ENCODE measurements at places on chromosomes 1 and 21. TPM values are rescaled to one million over a fixed set of nuclear protein-coding genes. Genes with fewer than 3 reads are reported as not detected.

The F13B gene
- not detected for total RNA-seq

The HNRNPCL4 gene
- total RNA-seq: not detected

The TOR3A gene
- total RNA-seq: 14.3 TPM

The GCSAML gene
- total RNA-seq: not detected

The ACTN2 gene
- 1,486 TPM for total RNA-seq

The GJC2 gene
- 2.3 TPM for total RNA-seq

The SPATA21 gene
- total RNA-seq: not detected

The ASCL5 gene
- total RNA-seq: not detected

The IVL gene
- total RNA-seq: not detected

The CRP gene
- not detected for total RNA-seq

GRCh38 chr1:17837233-17838030, 82.3 kb downstream of the ACTL8 start:
- DNase-seq: no peak

- no peak for DNase-seq
These were observed 171.9 kb upstream of the NR5A2 start for GRCh38 chr1:199855580-199855979.

DNA sequence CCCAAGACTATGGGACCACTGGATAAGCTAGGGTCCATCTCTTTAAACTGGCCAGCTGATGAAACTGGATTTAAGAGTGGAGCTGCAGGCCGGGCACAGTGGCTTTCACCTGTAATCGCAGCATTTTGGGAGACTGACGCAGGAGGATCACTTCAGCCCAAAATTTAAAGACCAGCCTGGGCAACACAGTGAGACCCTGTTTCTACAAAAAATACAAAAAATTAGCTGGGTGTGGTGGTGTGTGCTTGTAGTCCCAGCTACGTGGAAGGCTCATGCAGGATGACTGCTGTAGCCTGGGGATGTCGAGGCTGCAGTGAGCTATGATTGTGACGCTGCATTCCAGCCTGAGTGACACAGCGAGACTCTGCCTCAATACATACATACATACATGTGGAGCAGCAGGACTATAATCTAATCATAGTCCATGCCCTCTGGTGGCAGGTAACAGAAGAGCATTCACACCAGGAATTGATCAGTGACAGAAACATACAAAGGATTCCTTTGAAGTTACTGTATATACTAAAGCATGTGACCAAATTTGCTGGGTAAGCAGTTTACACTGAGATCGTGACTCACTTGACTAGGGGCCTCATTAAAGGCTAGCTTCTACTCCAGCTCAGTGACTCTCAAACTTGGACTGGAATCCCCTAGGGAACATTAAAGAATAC, 101.5 kb upstream of the SLFNL1 start:
- DNase-seq: no peak

DNA sequence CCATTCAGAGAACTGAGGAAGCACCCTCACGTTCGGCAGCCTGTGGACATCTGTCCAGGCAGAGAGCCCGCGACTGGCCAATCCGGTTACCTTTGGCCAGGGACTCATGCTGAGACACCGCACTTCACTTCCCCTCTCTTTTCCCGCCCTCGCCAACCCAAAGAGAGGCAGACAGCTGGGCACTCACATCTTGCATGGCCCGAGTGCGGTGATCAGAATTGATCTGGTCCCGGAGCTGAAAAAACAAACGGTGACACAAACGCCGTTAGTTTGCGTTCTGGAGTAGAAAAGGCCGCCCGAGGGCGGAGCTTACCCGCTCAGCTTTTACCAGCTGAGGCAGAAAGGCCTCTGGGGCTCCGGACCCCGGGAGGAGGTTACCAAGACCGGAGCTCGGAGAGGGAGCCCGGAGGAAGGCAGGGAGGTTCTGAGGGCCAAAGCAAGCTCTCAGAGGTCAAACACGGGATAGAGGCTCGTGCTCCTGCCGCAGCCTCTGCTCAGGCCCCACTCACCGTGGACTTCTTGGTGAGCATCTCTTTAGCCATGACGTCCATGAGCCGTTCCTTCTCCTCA, 376 bp downstream of the SF3A3 start:
- DNase-seq: no peak

- no peak for DNase-seq
These were observed 11.2 kb downstream of the F11R start for GRCh38 chr1:161009602-161010211.

DNA sequence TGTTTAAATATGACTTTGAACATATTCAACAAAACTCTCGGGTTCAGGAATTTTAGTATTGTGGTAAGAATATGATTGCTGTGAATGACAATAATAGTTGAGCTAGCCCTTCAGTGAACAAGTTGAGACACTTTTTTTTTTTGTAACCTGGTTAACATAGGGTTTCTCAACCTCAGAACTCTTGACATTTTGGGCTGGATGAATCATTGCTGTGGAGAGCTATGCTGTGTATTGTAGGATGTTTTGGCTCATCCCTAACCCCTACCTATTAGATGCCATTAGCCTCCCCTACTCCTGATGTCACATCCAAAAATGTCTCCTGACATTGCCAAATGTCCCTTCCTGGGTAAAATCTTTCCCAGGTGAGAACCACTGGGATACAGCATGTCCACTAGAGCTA, 113.7 kb downstream of the RUNX1 start:
- no peak for DNase-seq

GRCh38 chr1:27634985-27635367, at the start of gene FGR:
Gene FGR, minus strand, starts transcription at chr1:27635185. Its CDS starts 11,269 bp downstream, at chr1:27623916.
- DNase-seq: no peak

GRCh38 chr1:50452700-50453099, 29.5 kb upstream of the DMRTA2 start:
- no peak for DNase-seq

GRCh38 chr1:53862507-53862906, 24.4 kb upstream of the NDC1 start:
- DNase-seq: no peak

DNA sequence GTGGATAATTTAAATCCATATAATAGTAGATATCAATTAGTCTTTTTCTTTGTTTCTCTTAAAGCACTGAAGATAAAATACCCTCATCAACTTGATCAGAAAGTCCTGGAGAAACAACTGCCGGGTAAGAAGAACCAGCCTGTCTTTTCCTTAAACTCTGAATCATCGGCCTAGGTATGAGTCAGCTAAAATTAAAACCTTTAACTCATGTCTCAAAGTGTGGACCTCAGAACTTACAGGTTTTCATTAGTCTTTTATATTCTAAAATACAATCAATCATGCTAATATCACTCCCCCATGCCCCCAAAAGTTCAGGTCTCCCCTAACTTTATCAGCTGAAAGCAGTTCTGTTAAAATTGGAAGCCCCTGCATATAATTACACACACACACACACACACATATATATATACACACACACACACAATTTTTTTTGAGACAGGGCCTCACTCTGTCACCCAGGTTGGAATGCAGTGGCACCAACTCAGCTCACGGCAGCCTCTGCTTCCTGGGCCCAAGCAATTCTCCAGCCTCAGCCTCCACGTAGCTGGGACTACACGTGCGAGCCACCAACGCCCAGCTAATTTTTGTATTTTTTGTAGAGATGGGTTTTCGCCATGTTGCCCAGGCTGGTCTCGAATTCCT, 61.3 kb downstream of the B3GALNT2 start:
- no peak for DNase-seq

- no peak for DNase-seq
These were observed 63.4 kb upstream of the L1TD1 start for GRCh38 chr1:62131093-62131725.

- peak; percentile 26 for DNase-seq
These were observed 420.5 kb downstream of the MATN1 start for GRCh38 chr1:30302858-30303257.

- DNase-seq: no peak
These were observed 673 bp downstream of the CD46 start for GRCh38 chr1:207752456-207752998.

DNA sequence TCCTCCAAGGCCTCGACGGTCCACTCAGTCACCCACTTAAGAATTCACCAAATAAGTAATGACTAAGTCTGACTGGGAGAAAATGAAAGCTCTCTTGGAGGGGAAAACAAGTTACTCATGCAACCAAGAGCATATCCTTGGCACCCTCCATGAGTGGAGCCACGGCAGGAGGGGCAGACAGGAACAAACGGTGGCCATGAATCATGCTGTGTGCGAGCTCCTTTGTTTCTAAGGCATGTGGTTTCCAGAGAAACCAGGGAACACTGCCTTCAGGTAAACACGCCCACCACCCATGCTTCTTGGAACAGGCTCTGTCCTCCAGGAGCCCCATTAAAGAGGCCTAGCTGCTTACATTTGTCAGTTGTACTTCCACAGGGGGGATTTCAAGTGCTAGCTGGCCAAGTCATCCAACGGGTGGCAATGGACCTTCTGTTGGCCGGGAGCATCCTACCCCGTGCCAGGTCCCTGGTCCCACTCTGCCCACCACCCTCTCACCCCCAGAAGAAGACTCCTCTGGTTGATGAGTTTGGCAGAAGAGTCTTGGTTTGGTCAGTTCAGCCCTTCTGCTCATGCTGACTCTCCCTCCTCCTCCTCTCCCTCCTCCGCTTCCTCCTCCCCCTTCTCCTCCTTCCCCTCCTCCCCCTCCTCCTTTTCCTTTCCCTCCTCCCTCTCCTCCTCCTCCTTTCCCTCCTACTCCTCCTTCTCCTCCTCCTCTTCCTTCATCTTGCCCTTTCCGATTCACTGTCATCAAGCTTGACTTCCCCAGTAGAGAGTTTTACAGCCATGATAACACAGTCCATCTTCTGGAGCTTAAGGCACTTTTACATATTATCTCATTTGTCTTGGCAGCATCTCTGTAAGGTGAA, 107.6 kb downstream of the CCDC185 start:
- DNase-seq: no peak

DNA sequence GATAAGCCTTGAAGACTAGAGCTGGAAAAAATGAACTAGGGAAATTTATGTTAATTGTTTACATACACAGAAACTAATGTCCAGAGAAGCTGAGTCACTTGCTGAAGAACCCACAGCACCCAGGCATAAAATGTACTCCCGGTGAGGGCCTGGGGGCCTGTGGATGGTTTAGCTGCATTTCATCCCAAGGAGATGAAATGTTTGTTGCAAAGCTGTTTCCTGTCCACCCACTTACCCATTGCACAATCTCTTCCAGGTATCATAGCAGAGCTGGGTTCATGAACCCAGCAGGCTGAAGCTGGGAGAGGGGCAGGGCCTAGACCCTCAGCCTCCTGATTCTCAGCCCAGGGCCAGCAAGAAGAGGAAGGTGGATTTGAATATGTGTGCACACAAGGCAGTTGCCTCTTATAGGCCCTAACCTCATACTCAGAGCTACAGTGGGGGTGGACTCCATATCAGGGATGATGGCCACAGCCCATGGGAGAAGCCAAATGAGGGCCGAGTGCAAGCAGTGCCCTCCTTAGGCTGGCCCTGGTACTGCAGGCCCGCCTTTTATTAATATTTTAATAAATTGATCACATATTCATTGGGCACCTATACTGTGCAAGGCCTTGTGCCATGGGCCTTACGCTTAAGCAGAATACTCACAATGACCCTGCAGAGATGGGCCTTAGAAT, 110.8 kb downstream of the LACTBL1 start:
- DNase-seq: peak; percentile 65

GRCh38 chr1:228866468-228866867, 131.2 kb downstream of the RHOU start:
- DNase-seq: no peak

GRCh38 chr1:94036730-94037129, 84.2 kb downstream of the ABCA4 start:
- DNase-seq: no peak

DNA sequence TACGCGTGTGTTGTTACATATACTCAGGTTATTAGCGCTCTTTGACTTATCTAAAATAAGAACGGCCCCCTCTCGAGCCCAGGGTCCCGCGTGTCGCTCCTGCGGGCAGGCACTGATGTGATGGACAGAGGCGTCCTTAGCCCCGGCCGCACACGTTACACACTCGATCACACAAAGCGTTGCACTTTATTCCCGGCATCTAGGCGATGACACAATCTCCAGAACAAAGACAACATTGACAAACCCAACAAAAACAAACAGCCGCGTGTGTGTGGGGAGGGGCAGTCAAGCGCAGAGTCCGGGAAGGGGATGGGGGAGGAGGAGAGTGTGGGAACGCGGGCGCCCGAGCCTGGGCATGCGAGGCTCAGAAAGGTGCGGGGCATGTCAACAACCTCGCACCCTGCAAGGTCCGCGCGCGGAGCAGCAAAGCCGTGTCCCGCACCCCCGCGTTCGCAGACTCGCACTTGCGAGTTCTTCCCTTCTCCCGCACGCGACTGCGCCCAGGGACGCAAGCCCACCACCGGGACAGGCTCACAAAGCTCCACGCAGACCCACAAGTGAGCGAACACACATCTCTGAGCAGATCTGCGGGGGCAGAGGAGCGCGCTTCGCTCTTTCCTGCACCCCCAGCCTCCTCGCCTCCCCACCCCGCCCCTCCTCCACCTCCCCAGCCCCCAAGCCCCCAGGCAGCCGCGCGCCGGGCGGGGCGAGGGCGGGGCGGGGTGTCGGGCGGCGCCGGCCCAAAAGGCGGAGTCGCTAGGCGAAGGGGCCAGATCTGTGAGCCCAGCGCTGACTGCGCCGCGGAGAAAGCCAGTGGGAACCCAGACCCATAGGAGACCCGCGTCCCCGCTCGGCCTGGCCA, at the start of gene EFNA1:
Gene EFNA1, plus strand, starts transcription at position 772 of the 862 bp plus-strand sequence. CDS start 102 bp downstream, outside the sequence.
- peak; percentile 75 for DNase-seq

- peak; percentile 97 for DNase-seq
These were observed 12.2 kb downstream of the ADAMTSL4 start for GRCh38 chr1:150561254-150561973.

GRCh38 chr1:2887941-2888855, 86.7 kb upstream of the TTC34 start:
- no peak for DNase-seq

DNA sequence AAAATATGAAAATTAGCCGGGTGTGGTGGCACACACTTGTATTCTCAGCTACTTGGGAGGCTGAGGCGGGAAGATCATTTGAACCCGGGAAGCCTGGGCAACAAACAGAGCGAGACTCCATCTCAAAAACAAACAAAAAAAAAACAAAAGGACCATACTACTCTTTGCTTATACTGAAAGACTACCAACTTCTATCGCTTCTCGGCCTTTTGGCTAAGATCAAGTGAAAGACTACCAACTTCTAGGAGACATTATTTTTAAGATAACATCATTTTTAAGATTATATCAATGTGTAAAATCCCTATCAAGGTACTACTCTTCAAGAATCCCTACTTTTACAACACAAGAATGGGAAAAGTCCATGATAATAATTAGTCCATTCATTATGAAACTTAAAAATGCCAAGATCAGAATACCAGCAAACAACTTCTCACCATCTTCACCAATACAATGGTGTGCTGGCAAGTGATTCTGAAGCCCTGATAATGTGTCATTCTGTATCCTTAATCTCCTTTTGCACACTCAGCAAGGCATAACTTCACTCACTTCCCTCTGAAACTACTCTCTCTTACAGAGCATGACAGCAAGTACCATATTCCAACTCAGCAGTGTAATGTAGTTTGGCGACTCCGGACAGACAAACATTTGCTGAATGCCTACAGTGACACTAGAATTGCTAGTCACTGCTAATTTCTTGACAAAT, 1.7 kb downstream of the PTP4A2 start:
- no peak for DNase-seq

Data from right atrium auricular region (tissue), 2 donors.